ENCODE measurements at places on chromosomes 6 and 20.

DNA sequence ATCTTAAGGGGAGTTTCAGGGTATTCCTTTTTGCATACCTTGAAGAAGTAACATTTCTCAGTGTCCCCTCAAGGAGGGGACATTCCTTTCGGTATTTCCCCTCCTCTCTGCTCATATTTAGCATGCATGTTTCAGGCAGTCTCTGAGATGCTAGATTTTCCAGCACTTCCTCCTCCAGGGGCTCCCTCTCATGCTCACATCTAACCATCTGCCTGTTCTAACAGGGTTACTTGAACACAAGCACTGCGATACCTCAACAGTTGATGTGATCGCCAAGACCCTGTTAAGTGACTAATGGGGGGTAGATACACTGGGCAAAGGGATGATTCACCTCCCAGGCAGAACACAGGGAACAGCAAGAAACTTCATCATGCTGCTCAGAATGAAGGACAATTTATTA, 12.9 kb upstream of the MCM3 start:
- DNase-seq = no peak

DNA sequence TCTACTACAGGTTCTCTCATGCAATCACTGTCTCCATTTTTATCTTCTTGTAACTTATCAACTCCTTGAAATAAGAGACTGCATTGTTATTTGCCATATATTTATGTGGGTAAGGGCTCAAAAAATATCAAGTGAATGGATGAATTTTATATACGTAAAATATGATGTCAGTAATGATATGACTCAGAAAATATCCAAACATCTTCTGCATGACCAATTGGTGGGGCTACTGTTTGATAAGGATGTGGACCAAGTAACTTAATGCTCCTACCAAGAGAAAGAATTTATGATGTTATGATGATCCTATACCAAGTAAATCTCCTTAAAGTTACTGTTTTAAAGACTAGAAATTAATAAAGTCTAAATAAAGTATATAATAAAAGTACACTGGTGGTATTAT, 103.7 kb downstream of the OGFRL1 start:
- DNase-seq = no peak

- DNase-seq = no peak
These were observed 4.0 kb downstream of the STK4 start for GRCh38 chr20:44970243-44970757.

- peak; percentile 69 for DNase-seq
These were observed 2.3 kb downstream of the ARID1B start for GRCh38 chr6:156779206-156780094.

DNA sequence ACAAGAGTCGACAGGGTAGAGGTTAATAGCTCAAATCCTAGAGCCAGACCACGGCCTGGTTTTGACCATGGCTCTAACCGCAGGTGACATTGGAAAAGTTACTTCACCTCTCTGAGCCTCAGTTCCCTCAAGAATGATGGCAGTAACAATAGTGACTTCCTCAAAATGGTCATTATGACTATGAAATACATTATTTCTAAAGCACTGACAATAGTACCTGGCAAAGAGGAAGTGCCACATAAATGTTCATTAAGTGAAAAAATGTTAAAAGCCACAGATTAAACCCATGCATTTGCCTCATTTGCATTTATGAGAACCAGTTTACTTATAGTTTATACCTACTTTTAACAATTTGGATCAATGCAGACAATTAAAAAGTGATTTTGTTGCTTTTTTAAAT, 12.3 kb downstream of the BTBD3 start:
- DNase-seq = no peak

DNA sequence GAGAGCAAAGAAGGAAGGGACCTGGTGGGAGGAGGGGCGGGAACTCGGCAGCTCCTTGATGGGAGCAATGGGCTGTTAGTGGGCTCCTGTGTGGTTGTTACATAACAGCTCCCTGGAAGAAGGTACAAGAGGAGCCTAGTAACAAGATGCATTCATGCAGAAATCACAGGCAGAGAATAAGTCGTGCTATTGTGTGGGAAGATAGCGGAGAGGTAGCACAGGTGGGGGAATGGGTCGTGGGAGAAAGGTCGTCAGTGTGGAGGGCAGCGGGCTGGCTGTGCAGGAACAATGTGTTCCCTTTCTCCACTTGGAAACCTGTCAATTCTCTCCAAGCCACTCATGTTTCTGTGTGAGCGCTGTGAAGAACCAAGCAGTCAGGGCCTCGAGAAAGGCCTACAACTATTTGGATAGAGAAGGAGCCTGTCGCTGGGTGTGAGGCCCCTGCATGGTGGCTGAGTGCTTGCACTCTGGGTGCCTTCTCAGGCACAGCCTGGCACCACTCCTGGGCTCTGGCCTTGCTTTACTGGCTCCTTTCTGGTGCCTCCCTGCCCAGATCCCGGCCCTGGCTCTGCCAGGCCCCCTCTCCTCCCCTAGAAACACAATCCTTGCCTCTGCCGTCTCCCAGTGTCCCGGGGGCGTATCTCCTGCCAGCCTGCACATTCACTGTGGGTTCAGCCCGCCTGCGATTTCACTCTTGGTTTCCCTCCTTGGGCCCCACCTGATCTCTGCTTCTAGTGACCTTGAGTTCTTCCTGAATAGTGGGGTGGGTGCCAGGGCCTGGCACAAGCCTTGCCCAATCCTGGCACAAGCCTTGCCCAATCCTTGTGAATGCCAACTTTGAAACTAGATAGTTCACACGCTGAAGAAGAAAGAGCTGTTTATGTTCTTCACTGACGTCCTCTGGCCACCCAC, 7.4 kb upstream of the FGD2 start:
- DNase-seq = peak; percentile 86

Measured in midbrain (tissue), 1 donor.